ENCODE measurements at places on chromosomes 7 and 10. TPM values are rescaled to one million over a fixed set of nuclear protein-coding genes. Genes with fewer than 3 reads are reported as not detected.

GRCh38 chr10:26453850-26454249 is 15.7 kb downstream of the APBB1IP start:
- no peak overlapping the region for H3K27ac ChIP-seq
- no peak for DNase-seq
- H3K4me3 ChIP-seq: no peak overlapping the region
- no peaks in the 10 kb centered on the region for H3K4me1 ChIP-seq
- no peaks in the 10 kb centered on the region for H3K36me3 ChIP-seq
- H3K27me3 ChIP-seq: no peaks in the 10 kb centered on the region

Gene FFAR4
- 0.04 TPM for polyA plus RNA-seq

Gene IFIT1B
- polyA plus RNA-seq: not detected

DNA sequence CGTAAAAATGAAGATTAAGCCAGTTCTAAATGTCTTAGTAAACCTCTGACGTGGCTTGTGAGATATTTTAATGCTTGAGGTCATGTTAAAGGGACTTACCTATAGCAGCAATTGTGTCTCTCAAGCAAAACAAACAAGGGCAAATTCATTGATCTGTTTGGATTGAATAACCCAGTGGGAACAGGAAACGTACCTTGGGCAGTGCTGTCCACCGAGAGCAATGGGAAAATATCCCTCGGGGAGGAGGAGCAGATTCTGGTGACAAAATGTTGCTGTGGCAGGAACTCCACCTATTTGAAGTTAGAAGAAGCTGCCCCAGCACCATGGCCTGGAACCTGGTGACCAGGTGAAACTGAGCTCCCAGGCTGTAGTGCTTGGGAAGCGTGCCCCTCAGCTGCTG is 107.1 kb upstream of the FZD8 start:
- no peak overlapping the region for H3K27ac ChIP-seq
- H3K36me3 ChIP-seq: no peaks in the 10 kb centered on the region
- no peaks in the 10 kb centered on the region for H3K27me3 ChIP-seq
- peaks cover 2% of the 10 kb centered on the region for H3K4me1 ChIP-seq
- no peak overlapping the region for H3K4me3 ChIP-seq

GRCh38 chr7:33909318-33909717 is 4.0 kb downstream of the BMPER start:
- H3K4me3 ChIP-seq: no peak overlapping the region
- no peaks in the 10 kb centered on the region for H3K36me3 ChIP-seq
- H3K4me1 ChIP-seq: no peaks in the 10 kb centered on the region
- H3K27me3 ChIP-seq: peaks cover 55% of the 10 kb centered on the region
- no peak overlapping the region for H3K27ac ChIP-seq
- no peak for DNase-seq

- no peaks in the 10 kb centered on the region for H3K36me3 ChIP-seq
- H3K27me3 ChIP-seq: no peaks in the 10 kb centered on the region
- H3K27ac ChIP-seq: no peak overlapping the region
- no peak for DNase-seq
- peaks cover 12% of the 10 kb centered on the region for H3K4me1 ChIP-seq
- H3K4me3 ChIP-seq: no peak overlapping the region
Observed at GRCh38 chr10:86636311-86636710, 18.0 kb upstream of the OPN4 start.

DNA sequence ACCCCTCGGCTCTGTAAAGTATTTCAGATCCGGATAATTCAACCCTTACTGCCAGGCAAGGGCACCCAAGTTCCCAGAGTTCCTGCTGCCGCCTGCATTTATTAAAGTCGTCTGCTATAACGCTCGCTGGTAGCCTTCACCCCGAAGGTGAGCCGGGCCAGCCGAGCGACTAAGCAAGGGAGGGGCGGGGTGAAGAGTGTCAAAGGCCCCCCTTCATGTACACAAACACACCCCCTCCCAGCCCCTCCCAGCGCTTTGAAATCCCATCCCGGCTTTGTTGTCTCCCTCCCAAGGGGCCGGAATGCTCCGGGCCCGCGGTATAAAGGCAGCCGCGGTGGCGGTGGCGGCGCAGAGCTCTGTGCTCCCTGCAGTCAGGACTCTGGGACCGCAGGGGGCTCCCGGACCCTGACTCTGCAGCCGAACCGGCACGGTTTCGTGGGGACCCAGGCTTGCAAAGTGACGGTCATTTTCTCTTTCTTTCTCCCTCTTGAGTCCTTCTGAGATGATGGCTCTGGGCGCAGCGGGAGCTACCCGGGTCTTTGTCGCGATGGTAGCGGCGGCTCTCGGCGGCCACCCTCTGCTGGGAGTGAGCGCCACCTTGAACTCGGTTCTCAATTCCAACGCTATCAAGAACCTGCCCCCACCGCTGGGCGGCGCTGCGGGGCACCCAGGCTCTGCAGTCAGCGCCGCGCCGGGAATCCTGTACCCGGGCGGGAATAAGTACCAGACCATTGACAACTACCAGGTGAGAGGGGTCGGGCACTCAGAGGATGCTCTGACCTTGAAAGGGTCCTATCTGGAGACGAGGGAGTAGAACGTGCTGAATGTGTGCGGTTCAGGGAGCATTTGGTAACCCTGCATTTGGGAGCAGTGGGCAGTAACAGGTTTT is at the start of gene DKK1:
Gene DKK1 (plus strand): TSS at position 349 of the 889 bp plus-strand sequence. CDS start 154 bp downstream, at position 503.
- no peak within 1 kb of the TSS for H3K27ac ChIP-seq
- peak; percentile 86 for DNase-seq
- H3K4me3 ChIP-seq: peak within 1 kb of the TSS; percentile 90
- H3K4me1 ChIP-seq: peaks cover 6% of the 10 kb centered on the region
- peaks cover 31% of the 10 kb centered on the region for H3K27me3 ChIP-seq
- H3K36me3 ChIP-seq: no peaks in the 10 kb centered on the region

Gene GRID2IP
- polyA plus RNA-seq: 0.25 TPM

GRCh38 chr7:155852426-155853301 is 40.4 kb upstream of the SHH start:
- no peaks in the 10 kb centered on the region for H3K27me3 ChIP-seq
- no peak for DNase-seq
- no peak overlapping the region for H3K27ac ChIP-seq
- no peaks in the 10 kb centered on the region for H3K4me1 ChIP-seq

- DNase-seq: no peak
- no peak overlapping the region for H3K27ac ChIP-seq
- H3K27me3 ChIP-seq: no peaks in the 10 kb centered on the region
Observed at GRCh38 chr7:7982904-7983303, 14.3 kb downstream of the GLCCI1 start.

DNA sequence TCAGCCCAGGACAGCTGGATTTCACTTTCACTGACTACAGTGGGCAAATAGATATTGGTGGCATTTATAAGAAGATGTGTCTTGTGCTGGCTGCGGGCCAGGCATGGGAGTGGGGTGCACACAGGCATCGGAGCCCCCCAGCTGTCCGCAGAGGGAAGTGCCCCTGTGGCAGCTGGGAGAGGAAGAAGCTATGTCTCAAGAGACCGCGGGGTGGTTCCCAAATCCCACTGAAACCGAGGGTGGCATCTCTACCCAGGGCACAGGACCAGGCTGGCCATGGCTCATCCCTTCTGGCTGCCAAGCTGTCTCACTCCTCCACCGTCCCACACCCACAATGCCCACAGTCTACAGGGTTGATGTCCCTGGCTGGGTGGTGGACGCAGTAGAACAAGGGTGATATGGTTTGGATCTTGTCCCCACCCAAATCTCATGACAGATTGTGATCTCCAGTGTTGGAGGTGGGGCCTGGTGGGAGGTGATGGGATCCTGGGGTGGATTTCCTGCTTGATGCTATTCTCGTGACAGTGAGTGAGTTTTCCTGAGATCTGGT is 94.8 kb downstream of the TCERG1L start:
- DNase-seq: no peak
- H3K36me3 ChIP-seq: no peaks in the 10 kb centered on the region
- H3K27ac ChIP-seq: no peak overlapping the region

DNA sequence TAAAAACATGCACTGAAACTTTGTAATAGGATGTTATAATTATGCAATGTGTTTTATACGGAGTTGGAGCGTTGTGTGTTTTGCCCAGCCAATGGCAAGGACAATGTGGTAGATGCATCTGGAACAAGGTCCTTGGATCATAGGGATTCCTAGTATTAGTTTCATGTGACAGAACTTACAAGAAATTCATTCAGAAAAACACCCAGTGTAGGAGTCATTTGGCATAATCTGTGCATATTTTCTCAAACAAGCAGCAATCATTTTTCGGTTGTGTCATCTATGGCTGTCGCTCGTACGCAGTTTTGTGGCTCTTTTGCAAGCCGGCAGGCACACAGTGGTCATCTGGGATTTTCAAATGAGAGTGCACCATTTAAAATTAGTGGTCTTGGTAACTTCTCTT is 19.8 kb downstream of the CREB5 start:
- H3K36me3 ChIP-seq: no peaks in the 10 kb centered on the region
- no peak overlapping the region for H3K27ac ChIP-seq
- H3K27me3 ChIP-seq: peaks cover under 1% of the 10 kb centered on the region
- no peak for DNase-seq
- no peaks in the 10 kb centered on the region for H3K4me1 ChIP-seq

GRCh38 chr10:7611909-7612308 is 54.9 kb downstream of the ITIH5 start:
- no peak overlapping the region for H3K4me3 ChIP-seq
- DNase-seq: no peak
- peaks cover 4% of the 10 kb centered on the region for H3K4me1 ChIP-seq
- H3K27ac ChIP-seq: no peak overlapping the region
- no peaks in the 10 kb centered on the region for H3K36me3 ChIP-seq
- H3K27me3 ChIP-seq: no peaks in the 10 kb centered on the region

Gene CRYGN
- polyA plus RNA-seq: 0.24 TPM

DNA sequence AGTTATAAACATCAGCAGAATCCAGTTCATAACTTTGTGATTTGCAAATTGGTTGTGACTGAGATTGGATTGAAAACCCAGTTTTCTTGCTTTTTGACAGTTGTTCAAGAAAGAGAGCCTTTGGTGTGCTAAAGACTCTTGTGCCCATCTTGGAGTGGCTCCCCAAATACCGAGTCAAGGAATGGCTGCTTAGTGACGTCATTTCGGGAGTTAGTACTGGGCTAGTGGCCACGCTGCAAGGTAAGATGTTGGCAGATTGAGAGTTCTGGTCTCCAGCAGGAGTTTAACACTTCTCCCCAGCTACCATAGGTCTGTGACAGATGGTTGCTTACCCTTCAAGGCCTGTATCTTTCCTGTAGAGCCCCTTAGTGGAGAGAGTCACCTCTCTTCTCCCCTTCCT is 2.6 kb downstream of the SLC26A4 start:
- H3K27ac ChIP-seq: no peak overlapping the region
- H3K4me1 ChIP-seq: no peaks in the 10 kb centered on the region
- no peak overlapping the region for H3K4me3 ChIP-seq
- H3K36me3 ChIP-seq: no peaks in the 10 kb centered on the region
- peaks cover 75% of the 10 kb centered on the region for H3K27me3 ChIP-seq
- DNase-seq: no peak

- peak overlapping the region; percentile 83 for H3K27ac ChIP-seq
- no peaks in the 10 kb centered on the region for H3K4me1 ChIP-seq
- H3K27me3 ChIP-seq: no peaks in the 10 kb centered on the region
- DNase-seq: no peak
- no peaks in the 10 kb centered on the region for H3K36me3 ChIP-seq
Observed at GRCh38 chr7:34341326-34341725, 316.7 kb upstream of the NPSR1 start.

Gene TSPAN12
- 16.8 TPM for polyA plus RNA-seq

GRCh38 chr7:27088002-27088922 is 7.5 kb downstream of the HOXA1 start:
- no peak overlapping the region for H3K27ac ChIP-seq
- no peak for DNase-seq
- peaks cover 53% of the 10 kb centered on the region for H3K27me3 ChIP-seq
- H3K4me1 ChIP-seq: no peaks in the 10 kb centered on the region
- no peaks in the 10 kb centered on the region for H3K36me3 ChIP-seq

- H3K4me3 ChIP-seq: peak within 1 kb of the TSS; percentile 96
- no peaks in the 10 kb centered on the region for H3K4me1 ChIP-seq
- peak; percentile 87 for DNase-seq
- H3K27me3 ChIP-seq: no peaks in the 10 kb centered on the region
- H3K27ac ChIP-seq: peak within 1 kb of the TSS; percentile 98
Observed at GRCh38 chr7:55018361-55019190, at the start of gene EGFR. Gene EGFR, plus strand, starts transcription at chr7:55019017. Its CDS starts 261 bp downstream, at chr7:55019278.

DNA sequence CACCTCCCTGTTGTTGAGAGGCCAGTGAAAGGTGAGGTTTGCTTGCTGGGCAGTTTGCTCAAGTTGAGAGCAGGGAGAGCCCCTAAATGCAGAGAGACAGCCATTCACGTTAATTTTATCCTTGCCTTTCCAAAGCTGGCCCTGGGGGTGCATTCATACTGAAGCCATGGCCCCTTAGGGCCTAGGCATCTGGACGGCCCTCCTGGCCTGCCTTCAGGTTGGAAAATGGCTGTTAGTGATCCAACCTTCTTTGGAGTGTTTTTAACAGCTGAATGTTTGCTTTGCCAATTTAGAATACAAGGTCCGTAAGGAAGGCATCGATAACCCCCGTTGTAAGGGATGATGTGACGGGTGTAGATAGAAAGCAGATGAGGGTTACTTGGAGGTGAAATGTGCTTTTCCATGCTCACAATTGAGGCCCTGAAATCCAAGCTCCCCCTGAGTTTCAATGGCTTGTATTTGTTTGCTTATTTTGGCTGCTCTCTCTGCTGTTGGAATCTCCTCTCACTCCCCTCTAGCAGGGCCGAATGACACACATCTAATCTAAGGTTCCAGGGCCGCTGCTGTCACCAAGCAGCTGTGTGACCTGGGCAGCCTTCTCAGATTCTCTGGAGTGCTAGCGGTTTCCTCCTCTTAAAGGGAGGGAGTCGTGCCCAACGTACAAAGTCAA is 171.6 kb upstream of the MKI67 start:
- no peaks in the 10 kb centered on the region for H3K27me3 ChIP-seq
- no peaks in the 10 kb centered on the region for H3K4me1 ChIP-seq
- no peak overlapping the region for H3K4me3 ChIP-seq
- no peak overlapping the region for H3K27ac ChIP-seq
- no peak for DNase-seq

- peak overlapping the region; percentile 46 for H3K27ac ChIP-seq
- H3K4me1 ChIP-seq: peaks cover 17% of the 10 kb centered on the region
- no peak overlapping the region for H3K4me3 ChIP-seq
- H3K27me3 ChIP-seq: no peaks in the 10 kb centered on the region
Observed at GRCh38 chr7:134946260-134946659, 40.0 kb upstream of the AGBL3 start.

DNA sequence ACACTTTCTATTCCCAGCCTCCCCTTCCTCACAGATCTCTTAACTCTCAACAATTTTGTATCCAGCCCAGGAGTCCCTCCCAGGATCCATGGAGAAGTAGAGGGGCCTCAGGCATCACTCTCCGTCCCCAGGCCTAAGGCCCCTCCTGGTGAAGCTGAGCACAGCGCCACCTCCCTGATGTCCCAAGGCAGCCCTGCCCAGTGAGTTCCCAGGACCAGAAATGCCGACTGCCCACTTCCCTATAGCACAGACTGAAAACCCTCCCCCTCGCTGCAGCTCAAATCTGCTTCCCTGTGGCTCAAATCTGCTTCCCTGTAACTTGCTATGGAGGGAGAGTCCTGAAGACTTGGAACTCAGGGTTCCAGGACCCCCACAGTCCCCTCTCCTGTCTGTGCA is 35.6 kb downstream of the YKT6 start:
- H3K36me3 ChIP-seq: no peaks in the 10 kb centered on the region
- no peaks in the 10 kb centered on the region for H3K27me3 ChIP-seq
- no peak overlapping the region for H3K27ac ChIP-seq
- no peak overlapping the region for H3K4me3 ChIP-seq
